ENCODE measurements at places on chromosomes 16 and 17.
A peak's percentile ranks its signal among the peaks of the same experiment; 100 is the strongest.

GRCh38 chr16:27722207-27722606 is 172.3 kb downstream of the KATNIP start:
- no peak for DNase-seq

GRCh38 chr17:32283745-32284201 is 18.1 kb downstream of the RHBDL3 start:
- no peak for DNase-seq

GRCh38 chr17:35245196-35245486 is 2.3 kb downstream of the SLFN5 start:
- no peak for DNase-seq

- DNase-seq = no peak
Measured at GRCh38 chr16:50778284-50779163, 36.6 kb downstream of the CYLD start.

DNA sequence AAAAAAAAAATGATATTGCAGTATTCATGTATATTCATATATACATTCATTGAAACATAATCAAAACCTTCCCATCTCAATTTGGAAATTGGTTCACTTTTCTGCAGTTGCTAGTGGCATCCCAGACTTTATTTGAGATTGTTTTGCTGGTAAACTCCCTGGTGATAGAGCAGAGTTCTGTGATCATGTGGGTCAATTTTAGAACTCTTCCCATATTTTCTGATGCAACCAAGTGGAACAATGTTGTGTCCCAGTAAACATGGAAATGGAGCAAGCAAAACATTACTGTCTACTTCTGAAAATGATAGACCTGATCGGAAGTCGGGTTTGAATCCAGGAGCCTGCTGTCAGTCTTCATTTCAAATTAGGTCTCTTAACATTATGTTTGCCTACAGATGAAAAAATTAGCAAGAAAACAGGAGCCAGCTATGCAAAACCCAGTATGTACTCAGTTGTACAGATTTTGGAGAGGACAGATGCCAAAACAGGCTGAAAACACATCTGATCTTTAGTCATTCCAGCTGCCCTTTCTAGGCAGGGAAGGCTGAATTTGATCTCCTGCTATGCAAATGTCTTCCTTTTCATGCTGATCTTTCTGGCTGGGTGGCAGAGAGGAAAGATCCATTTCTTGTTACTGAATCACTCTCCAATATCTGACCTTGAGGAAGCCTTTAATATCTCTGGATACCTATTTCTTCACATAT is 786.6 kb upstream of the SOX9 start:
- no peak for DNase-seq

- no peak for DNase-seq
Measured at GRCh38 chr16:57051696-57052228, 40.6 kb upstream of the CPNE2 start.

DNA sequence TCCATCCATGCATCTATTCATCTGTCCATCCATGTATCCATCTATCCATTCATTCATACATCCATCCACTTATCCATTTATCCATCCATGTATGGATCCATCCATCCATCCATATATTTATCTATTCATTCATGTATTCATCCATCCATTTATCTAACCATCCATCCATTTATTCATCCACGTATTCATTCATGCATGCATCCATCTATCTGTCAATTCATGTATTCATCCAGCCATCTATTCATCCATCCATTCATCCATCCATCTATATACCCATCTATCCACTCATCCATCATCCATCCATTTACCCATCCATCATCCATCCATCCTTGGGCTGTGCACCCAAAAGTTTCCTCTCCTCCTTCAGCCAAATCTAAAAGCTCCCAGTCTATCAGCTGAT is 43.4 kb downstream of the GDE1 start:
- no peak for DNase-seq

DNA sequence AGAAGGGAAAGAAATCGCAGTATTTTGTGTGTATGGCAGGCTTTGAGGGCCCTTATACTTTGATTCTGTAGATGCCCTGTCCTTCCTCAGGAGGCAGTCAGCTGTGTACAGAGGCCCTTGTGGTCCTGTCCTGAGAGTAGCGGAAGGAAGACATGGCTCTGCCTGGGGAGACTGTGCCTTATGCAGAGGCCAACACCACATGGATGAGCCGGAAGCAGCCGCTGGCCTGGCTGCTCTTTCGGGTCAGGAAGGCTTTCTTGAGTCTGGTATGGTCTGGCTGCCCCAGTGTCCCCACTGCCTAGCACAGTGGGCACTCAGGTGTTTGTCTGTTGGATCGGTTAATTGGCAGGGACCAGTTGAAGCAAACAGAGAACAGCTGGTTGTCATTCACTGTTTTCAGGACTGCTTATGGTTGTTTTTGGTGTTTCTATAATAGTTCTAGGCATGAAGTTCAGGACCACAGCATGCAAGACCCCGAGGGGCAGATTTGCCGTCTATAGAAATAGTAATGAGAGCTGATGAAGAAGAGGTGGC is 12.4 kb downstream of the USP10 start:
- DNase-seq = no peak

DNA sequence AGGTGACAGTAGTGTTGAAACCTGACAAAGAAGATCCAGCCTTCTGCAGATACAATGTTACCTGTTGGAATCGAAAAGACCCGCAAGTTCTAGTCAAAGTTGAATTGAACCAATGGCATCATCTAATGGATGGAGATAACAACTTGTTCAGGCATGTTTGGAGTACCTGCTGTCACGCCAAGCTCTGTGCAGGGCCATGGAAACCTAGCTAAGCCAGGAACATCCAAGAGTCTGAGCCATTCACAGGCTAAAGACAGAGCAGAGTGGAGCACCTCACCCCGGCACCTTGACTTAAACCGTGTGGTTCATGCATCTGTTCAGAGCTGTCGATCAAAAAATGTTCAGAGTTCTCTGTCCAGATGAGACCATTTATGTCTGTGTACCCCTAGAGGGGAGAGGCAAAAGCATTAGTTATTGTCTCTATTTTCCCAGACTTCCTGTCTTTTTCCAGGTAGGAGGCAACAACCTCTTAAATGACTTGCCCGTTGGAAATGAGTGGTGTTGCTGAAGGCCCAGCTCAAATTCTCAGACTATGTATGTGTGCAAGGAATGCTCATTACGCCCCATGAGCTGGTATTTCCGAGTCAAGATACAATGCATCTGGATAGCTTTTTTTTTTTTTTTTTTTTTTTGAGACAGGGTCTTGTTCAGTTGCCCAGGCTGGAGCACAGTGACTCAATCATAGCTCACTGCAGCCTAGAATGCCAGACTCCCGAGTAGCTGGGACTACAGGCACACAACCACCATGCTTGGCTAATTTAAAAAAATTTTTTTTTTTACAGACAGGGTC is 44.9 kb upstream of the XYLT1 start:
- DNase-seq = no peak

DNA sequence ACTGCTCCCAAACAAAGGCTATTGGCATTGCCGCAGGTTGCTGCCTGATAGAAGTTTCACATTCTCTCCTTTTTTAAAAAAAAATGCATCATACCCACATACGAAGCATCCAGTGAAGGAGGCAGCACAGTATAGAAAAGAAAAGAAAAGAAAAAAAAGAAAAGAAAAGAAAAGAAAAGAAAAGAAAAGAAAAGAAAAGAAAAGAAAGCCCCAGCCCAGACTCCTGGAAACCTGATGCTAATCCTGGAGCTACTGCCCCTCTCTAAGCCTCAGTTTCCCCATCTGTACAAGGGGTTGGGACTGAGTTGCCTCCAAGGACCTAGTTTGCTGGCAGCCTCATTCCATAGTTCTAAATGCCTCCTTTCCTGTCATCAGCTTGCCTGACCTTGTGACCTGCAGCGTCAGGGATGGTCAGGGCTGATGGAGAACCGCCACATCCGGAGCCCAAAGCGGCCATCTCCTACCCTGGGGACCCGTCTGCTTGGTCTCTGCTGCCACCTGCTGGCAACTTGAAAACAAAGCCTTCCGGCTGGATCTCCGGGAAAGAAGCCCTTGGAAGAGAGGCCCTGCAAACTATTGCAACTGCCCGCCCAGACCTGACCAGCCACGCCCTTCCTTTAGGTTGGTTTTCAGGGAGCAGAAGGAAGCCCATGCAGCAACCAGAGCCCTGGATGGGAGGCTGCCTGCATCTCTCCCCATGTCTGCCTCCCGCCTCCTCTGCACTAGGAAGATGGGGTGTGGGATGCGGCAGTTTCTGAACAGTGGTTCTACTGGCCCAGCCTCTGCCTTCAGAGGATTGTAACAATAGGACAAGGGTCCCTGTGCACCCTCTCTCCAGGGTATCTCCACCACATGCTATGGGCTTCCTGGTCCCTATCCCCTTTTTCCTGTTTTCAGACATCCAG is 13.0 kb downstream of the AIPL1 start:
- peak; percentile 73 for DNase-seq

- DNase-seq = no peak
Measured at GRCh38 chr16:57379579-57379978, 7.3 kb downstream of the CX3CL1 start.

- no peak for DNase-seq
Measured at GRCh38 chr16:2821487-2822157, 4.6 kb downstream of the PRSS21 start.

DNA sequence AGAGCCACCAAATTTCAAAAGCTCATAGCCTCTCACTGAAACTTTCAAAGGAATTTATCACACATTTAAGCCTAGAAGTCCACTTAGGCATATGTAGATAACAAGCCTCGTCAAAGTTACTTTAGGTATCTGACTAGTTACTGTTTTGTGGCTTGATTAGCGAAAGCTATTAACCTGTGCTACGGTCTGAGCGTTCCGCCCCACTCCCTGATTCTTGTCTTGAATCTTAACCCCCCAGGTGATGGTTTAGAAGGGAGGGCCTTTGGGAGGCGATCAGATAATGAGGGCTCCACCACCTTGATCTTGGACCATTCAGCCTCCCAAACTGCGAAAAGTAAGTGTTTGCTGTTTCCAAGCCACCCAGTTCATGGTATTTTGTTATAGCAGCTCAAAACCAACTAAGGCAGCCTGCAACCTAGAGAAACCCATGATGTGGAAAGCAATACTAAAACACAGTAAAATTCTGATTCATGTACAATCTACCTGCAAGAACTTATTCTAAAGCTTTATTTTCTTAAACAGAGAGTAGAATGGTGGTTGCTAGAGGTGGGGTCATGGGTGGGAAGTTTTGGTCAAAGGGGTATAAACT is 7.1 kb downstream of the HSDL1 start:
- no peak for DNase-seq

DNA sequence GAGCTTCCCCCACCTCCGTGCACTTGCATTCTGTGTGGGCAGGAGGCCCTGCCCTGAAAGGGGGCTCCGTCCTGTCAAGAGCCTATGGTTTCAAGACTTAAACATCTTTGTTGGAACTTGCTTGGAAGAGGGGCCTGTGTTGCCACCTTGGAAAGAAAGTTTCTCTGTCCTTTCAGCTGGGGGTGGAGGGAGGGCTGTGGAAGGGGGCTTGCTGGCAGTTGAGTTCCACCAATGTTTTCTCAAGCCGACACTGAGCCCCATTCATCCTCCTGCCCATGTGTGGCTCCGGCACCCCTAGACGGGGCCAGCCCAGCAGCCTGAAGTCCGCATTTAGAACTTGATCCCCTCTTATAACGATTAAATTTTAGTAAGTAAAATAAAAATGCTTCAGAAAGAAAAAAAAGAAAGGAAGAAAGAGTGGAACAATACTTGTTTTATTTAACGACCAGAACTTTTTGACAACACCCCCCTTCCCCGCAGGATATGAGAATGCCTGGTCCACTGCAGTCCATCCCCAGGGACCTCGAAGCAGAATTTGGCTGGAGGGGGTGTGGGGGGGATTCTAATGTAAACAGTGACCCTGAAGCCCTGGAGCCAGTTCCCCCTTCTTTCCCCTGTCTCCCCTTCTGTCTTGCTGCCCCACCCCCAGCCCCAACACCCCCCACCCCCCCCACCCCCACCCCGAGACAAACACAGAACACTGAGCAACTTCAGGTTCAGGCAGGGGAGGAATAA is 26.9 kb upstream of the CLEC18A start:
- DNase-seq = no peak

GRCh38 chr16:52834736-52835465 is 217.8 kb downstream of the CHD9NB start:
- no peak for DNase-seq

GRCh38 chr17:44767493-44767892 is 8.7 kb downstream of the ADAM11 start:
- DNase-seq = no peak

DNA sequence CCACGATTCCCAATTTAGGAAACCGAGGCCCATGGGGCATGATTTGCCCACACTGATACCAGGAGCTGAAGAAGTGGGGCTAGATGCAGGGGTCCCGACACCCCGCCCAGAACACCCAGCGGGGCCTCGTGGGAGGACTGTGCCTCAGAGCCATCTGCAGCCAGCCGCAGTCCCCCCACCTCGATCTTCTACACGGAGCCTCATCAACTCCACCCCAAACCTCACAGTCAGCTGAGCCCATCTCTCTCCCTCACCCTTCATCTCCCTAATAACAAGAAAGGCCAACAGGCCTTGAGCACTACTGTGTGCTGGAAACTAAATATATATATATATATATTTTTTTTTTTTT is 4.2 kb downstream of the ITGAE start:
- no peak for DNase-seq

Measured in activated CD4-positive, alpha-beta T cell treated with anti-CD3 and anti-CD28 coated beads, Interleukin-2, amount 50 U/mL, for 24 hours (primary cell).